ENCODE measurements at places on chromosomes 2 and 18.

DNA sequence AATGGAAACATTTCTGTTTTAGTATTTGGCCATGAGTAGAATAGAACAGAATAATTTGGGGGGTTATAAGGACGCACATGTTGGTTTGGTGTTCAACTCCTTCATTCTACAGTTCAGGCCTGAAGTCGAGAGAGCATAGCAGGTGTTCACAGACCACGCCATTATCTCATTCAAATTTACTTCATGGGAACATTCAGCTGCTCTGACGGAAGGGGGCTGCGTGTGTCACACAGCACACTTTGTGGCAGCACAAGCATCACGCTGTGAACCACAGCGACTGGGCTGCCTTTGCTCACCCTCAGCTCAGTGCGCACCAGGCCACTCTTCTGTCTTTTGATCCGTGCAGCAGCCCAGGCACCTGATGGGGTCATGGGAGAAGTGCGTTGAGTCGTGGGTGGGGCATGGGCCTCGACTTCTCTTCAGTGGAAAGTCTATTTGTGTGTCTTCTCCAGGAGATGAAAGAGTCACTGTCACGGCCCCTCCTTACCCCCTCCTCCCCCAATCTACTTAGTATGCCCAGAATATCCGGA lies 348.6 kb upstream of the SALL3 start:
- no peak for DNase-seq

DNA sequence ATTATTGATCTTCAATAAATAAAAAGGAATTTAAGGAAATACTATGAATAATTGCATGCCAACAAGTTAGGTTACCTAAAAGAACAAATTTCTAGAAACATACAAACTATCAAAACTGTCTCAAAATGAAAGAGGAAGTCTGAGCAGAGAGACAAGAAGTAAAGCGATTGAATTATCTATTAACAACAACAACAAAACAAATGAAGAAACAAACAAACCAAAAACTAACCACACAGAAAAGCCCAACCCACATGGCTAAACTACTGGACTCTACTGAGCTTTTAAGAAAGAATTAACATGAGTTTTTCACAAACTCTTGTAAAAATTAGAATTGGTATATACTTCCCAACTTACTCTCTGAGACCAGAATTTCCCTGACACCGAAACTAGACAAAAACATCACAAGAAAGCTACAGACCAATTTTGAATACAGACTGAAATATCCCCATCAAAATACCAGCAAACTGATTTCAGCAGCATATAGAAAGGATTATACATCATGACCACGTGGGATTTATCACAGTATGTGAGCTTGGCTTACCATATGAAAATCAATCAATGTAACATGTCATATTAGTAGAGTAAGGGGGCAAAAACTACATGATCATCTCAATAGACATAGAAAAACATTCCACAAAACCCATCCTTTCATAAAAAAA lies 16.6 kb upstream of the GALNT1 start:
- no peak for DNase-seq

- no peak for DNase-seq
Measured at GRCh38 chr18:55323051-55323994, 264.7 kb downstream of the TCF4 start.

- no peak for DNase-seq
Measured at GRCh38 chr2:195932-196331, 67.9 kb downstream of the SH3YL1 start.

DNA sequence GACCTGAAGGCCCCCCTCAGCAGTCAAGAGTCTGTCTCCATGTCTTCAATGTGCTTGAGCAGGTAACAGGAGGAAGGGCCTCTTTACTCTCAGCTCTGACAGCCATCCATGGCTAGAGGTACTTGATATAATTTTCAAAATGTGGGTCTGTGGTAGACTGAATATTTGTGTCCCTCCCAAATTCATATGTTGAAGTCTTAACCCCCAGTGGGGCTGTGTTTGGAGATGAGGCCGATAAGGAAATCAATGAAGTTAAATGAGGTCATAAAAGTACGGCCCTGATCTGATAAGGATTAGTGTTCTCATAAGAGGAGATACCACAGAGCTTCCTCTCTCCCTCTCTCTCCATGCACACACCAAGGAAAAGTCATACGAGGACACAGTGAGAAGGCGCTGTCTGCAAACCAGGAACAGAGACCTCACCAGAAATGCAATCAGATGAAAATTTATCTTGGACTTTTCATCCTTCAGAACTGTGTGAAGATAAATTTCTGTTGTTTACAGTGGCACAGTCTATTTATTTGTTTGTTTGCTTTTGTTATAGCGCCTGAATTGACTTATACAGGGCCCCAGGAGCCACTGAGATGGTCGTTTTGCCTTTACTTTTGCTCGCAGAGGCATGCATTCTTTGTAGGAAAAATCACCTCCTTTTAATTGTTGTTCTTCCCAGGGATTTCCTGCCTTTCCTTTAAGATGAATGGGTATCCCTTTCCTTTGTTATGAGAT lies 274.8 kb upstream of the TRIB2 start:
- no peak for DNase-seq

DNA sequence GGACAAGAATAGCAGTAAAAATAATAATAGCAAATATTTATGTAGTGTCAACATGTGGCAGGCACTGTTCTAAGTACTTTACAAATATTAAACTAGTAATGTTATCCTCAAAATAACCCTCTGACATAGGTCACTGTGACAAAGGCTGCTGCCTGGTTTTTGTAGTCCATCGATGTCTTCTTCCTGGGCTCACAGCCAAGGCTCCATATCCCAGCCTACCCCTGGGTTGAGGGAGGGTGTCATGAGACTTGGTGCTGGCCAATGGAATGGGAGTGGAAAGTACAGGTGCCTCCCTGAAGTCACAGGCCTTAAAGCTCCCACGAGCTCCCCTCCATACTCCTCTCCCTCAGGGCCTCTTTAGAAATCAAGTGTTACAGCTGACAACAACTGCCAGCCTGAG lies 159.3 kb downstream of the CYRIA start:
- no peak for DNase-seq

DNA sequence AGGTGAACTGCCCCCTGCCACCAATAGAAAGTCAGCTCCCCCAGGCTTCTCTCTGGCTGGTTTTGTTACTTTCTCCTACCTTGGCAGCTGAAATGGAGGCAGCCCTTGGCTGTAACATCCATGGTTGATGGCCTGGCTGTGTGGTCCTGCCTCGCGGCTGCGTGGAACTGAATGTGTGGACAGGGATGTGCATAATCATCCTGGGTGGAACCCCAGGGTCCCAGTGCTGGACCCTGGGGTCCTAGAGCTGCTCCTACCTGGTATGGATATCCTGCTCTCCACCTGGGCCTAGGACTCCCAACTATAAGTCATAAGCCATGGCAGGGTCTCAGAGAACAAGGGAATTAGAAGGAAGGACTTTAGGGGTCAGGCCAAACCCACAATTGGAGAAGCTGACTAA lies 93.5 kb downstream of the CAPN13 start:
- DNase-seq, result no peak

- DNase-seq, result no peak
Measured at GRCh38 chr2:212873256-212873655, 278.2 kb downstream of the IKZF2 start.

GRCh38 chr2:168130346-168130745 lies 117.0 kb downstream of the STK39 start:
- DNase-seq, result no peak

DNA sequence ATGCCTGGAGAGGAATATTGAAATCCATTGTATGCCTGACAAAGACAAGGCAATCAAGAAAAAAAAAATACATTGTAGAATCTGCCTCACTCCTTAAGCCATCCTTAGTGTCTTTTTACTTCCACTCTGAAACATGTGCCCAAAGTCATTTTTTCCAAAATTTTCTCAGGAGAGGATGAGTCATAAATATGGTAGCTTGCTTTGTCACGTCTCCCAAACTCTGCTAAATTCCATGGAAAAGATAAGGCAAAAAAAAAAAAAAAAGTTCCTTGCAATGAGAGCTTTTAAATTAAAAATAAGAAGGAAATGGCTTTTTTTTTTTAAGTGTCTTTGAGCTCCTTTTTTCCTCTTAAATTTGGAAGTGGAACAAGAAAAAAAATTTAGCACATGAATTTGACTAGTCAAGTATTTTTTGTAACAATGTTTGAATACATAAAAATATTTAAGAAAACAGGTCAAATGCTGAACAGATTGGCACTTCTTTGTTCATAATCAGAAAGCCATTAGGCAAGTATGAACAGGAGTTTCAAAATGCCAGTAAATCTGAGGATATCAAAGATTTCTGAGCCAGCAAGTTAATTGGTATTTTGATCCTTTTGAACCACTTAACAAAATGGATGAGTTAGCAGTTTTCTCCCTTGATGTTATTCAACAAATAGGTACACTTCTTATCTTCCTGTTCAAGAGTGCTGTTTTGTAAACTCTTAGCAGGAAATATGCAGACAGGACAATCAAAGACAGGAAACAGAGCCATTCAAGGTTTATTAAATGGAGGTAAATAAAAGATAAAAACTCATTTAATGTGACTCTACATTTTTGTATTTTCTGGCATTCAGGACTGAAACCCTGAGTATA lies 247.3 kb upstream of the SP5 start:
- no peak for DNase-seq

DNA sequence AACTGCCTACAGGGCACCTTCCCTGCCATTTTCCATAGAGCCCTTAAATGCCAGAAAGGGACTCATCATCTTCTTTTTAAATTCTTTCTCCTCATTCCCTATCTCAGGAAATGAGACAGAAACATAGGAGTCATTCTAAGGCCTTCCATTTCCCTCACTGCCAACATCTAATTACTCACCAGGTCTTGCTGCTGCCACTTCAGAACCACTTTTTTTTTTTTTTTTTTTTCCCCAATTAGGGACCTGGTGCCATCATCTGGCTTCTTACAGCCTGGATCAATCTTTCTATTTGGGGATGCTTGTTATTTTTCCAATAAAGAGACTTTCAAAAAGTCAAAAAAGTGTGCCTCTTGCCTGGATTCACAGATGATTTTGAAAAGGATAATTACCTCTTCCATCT lies 373.4 kb downstream of the LPIN1 start:
- DNase-seq, result no peak

GRCh38 chr2:240520974-240521350 lies 36.8 kb downstream of the ANKMY1 start:
- DNase-seq, result no peak

GRCh38 chr2:232485757-232486557 lies 1.7 kb downstream of the ECEL1 start:
- no peak for DNase-seq

DNA sequence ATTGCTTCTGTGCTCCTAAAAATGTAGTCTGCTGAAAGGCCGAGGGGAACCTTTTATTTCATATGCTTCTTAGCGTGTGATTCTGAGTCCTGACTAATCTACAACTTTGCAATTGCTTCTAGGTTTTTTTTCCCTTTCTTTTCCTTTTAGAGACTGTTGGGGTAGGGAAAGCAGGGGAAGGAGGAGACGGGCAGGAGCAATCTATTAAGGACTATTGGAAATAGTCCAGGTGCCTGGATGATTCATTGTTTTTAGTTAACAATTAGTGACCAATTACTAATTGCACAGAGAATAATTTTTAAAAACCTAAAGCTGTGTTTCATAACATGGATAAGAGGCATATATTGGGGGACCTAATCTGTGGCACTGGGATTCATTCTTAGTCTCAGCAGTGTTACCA lies 49.4 kb upstream of the STON1 start:
- DNase-seq, result no peak

DNA sequence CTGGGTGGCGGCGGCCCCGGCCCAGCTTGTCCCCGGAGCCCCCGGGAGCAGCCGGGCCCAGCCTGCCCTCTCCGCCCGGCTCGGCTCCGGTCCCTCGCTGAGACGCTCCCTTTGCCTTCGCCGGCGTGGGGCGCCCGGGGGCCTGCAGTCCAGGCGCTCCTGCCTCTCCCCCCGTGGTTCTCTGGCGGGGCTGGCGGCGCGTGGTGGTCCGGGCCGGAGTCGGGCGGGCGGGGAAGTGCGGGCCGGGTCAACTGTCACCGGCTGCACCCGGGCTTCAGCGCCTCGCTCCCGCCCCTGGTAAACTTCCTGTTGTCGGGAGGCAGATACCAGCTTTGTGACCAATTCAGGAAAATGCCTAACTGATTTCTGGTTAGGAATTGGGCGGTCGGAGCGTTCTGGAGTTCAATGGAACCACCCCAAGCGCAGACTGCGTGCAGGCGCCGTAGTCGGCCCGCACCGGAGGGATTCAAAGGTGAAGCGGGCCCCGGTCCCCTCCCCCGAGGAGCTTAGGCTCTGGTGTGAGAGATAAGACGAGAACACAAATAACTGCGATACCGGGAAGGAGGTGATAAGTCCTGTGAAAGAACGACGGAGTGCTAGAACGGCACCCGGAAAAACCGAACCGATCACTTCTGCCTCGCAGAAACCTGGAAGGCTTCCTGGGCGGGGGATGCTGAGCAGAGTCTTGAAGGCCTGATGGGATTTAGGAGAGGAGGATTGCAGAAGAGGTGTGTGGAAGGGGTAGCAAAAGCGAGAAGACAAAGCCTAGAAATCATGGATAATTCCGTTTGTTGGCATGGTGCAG lies 891 bp downstream of the CAB39 start:
- DNase-seq, result peak; percentile 65

DNA sequence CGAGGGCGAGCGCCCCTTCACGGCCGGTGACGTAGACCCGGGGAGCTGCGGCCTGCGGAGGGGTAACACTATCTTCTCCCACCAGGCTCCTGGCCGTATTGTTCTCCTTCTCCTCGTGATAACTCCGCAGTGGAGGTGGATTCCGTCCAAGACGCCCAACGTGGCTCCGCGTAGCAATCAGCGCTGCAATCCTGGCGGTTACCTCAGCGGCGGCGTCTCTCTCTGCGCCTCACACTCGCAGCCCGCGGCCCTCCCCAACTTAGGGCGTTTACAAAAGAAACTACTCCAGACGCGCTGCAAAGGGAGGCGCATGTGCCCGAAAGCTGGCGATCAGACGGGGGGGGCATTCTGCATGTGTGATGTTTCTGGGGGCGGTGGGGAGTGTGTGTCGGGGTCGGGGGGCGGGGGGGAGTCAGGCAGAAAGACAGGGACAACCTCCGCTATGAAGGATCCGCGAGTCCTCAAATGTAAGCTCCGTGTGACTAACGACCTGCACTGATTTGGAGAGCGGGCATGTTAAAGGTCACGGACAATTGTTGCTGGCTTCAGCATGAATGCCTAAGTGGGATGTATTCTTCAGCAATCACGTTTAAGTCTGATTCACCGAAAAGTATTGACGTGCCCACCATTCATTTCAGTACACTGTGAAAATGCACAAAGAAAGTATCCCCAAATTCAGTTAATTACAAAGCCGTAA lies 1.3 kb upstream of the ZNF516 start:
- peak; percentile 58 for DNase-seq

- no peak for DNase-seq
Measured at GRCh38 chr2:12442476-12442847, 274.3 kb upstream of the TRIB2 start.

All from activated CD8-positive, alpha-beta T cell treated with anti-CD3 and anti-CD28 coated beads for 36 hours (primary cell).